ENCODE measurements at places on chromosomes 2 and 18.

DNA sequence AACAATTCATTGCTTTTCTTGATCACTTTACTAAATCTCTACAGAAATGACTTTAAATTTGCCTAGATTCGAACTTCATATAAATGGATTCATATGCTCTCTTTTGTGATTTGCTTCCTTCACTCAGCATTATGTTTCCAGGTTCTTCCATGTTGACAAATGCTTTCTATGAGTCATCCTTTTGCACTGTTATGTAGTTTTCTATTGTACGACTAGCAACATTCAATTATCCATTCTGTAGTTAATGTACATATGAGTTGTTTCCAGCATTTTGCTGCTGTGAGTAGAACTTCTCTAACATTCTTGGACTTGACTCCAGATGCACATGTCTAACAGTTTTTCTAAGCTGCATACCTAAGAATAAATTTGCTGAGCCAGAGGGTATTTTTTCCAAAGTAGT is 66.5 kb upstream of the NEUROD1 start:
- no peak for DNase-seq

- no peak for DNase-seq
These were observed 80.5 kb downstream of the EHBP1 start for GRCh38 chr2:62785810-62786597.

DNA sequence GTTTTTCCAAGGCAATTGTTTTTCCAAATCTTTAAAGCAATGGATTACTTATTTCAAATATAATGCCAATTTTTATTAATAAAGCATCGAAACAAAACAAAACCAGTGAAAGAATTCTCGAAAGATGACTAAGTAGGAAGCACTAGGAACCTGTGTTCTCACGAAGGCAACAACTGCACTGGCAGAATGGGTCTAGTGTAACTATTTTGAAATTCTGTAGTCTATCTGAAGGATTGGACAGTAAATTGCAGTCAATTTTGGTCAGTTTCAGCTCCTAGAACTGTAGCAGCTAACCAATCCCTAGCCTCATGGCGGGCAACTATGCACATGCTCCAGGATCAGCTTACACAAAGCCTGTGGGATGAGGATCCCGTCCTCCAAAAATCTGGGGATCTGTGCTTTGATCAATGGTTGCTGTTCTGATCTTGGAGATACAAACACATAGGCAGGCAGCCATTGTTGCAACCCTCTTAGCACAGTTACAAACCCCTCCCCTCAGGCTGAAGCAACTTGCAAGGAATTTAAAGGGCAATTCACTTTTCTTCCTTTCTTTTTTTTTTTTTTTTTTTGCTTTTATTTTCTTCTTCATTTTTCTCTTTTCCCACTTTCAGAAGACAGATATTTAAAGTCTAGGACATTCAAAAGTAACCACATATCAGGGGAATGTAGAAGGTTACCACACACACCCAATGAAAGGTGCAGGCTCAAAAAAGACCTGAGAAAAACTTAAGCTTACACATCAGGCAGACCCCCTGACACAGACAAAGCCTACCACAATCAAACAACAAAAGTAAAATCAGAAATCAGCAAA is 147.6 kb downstream of the THADA start:
- no peak for DNase-seq

GRCh38 chr2:43569921-43570320 is 25.9 kb downstream of the THADA start:
- DNase-seq = no peak

DNA sequence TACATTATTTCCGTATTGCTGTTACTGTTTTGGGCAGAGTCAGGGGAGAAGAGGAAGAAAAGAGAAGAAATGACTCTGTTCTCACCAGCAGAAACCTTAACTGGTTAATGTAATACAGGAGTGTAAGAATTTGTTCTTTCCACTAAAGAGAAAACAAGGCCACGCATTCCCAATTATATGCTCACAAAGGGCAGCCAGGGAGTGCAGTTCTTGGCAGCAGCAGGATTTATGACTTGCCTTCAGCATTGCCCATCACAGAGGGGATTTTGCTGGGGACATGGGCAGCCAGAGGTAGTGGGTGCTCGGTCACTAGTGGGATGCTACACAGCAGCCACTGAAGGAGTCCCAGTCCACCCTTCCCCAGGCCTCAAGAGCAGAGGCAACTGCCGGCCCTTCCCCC is 18.4 kb downstream of the MREG start:
- DNase-seq = no peak

DNA sequence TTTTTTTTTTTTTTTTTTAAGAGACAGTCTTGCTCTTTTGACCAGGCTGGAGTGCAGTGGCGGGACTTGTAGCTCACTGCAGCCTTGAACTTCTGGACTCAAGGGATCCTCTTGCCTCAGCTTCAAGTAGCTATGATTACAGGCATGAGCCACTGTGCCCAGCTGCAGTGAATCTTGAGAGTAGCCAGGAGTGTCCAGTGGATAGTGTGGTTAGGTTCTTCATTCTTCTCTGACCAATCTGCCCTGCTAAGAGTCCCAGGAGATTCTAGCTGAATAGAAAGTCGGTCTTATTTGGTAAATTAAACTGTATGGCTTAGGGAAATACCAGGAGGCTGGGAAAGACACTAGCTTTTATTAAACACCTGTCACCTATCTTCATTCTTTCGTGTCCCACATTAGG is 15.3 kb downstream of the USP39 start:
- no peak for DNase-seq

GRCh38 chr2:201559067-201559710 is 84.1 kb downstream of the TMEM237 start:
- DNase-seq = no peak

GRCh38 chr2:164538240-164538866 is 82.9 kb downstream of the GRB14 start:
- peak; percentile 30 for DNase-seq

GRCh38 chr18:54257015-54257414 is 12.3 kb upstream of the POLI start:
- no peak for DNase-seq

GRCh38 chr2:238743243-238744065 is 104.4 kb upstream of the TWIST2 start:
- DNase-seq = no peak

GRCh38 chr2:69588403-69588802 is 55.1 kb downstream of the AAK1 start:
- DNase-seq = no peak

DNA sequence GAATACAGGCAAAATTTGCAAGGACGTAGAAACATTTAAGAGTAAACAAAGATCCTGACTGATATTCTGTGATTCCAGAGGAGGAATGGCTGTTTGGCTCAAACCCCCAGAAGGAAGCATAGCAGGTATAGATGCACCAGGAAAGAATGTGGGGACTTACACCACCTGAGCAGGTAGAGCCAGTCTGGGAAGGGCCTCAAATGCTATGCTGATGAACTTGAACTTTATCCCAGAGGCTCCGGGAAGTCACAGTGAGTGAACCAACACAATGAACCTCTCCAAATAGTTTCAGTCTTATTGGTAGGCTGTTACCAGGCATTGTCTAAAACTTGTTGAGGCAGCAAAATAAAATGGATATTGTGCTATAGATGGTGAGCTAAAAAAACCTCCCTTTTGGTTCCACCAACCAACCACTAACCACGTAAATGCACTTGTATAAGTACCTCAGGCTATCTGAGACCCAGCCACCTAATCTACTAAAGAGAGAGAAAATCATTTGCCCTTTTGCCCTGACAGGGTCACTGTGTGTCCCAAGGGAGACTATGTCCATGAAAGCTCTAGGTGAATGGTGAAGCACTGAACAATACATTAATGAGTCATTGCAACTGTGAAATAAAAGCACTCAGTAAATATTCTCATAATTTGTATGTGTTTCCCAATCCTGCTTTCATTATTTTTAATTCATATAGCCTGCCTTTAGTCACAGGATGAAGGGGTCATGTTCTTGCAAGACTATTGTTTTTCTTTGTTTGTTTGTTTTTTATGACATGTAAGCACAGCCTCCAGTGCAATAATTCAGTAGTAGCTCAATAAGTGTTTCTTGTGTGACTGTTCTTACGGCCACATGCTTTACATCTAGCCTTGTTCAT is 911.6 kb downstream of the EPHA4 start:
- no peak for DNase-seq

DNA sequence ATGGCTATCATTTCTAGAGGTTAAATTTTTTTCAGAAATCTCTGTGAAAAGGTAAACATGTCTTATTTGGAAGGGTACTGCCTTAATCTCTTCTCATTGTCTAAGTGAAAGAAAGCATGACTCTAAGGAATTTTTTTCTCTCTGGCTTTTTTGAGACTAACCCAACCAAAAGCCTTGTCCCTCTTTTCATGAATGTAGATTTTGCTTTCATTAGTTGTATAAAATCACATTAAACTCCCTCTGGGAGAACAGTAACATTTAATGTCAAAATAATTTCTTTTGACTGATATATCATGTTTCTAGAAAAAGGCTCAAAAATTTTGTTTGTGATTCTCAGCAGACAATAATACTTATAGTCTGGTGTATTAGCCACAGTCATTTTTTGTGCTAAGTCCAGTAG is 168.4 kb upstream of the SPOPL start:
- no peak for DNase-seq

- DNase-seq = no peak
These were observed 304.2 kb downstream of the FBXO15 start for GRCh38 chr18:73843455-73843854.

- DNase-seq = no peak
These were observed 11.4 kb downstream of the ATOH8 start for GRCh38 chr2:85765081-85765731.

DNA sequence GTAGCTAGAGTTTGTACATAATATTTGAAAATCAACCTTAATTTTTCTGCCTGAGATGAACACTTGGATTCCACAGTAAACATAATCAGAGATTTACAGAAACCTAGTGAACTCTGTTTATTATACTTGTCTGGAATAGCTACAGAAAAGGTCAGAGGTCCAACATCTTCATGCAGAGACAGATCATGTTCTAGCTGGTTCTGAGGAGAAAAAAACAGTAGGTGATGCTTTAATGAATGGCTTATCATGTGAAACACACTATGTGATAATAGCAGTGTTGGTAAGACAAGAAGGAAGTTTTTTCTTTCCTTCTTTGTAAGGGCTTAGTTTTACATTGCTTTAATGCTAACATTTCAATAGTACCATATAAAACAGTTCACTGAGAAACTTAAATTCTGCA is 846.4 kb upstream of the ZEB2 start:
- no peak for DNase-seq

- no peak for DNase-seq
These were observed 90.4 kb downstream of the NUP35 start for GRCh38 chr2:183214680-183215079.

DNA sequence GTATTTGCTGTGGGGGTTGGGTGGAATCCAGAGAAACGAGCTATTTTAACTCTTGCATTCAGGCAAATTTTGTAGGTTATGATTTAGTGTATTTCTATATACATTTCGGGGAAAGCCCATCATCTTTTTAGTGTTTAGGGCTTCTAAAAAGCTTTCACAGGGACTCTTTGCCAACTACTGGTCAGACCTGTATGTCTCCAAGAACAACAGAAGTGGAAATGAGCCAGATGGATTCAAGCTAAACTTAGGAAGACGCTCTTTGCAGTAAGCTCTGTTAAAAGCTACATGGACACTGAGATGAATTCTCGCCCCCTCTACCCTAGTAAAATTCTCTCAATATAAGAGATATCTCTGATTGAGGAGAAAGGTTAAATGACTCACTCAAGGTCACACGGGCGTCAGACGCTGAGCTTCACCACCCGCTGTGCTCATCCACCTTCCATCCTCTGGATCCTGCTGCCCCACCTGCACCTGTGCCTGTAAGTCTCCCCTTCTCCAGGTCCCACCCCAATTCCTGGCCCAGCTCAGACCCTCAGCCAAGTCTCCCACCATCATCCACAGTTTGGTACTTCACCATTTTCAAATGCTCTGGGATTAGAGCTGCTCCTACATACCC is 85.6 kb downstream of the MARCHF4 start:
- no peak for DNase-seq

DNA sequence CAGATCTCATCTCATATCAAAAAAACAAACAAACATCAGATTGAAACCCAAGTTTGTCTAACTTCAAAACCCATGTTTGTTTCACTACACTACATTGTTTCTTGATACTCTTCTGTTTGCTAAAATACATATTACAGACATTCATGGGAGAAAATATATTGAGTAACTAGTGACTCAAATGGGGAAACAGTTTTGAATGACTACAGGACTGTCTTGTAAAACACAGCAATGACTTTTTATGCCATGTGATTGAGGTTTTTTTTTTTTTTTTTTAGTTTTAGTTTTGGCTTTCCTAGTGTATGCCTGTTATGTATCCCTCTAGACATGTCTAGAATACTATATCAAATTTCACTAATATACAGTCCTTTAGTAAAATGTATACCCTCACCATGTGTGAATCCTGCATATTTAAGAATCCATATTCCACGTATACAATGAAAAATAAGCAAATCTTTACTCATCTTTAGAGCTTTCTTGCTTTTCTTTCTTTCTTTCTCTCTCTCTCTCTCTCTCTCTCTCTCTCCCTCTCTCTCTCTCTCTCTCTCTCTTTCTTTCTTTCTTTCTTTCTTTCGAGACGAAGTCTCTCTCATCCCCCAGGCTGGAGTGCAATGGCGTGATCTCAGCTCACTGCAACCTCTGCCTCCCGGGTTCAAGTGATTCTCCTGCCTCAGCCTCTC is 46.6 kb upstream of the SERTAD2 start:
- DNase-seq = no peak

GRCh38 chr2:20676353-20677215 is 9.6 kb downstream of the GDF7 start:
- peak; percentile 93 for DNase-seq

DNA sequence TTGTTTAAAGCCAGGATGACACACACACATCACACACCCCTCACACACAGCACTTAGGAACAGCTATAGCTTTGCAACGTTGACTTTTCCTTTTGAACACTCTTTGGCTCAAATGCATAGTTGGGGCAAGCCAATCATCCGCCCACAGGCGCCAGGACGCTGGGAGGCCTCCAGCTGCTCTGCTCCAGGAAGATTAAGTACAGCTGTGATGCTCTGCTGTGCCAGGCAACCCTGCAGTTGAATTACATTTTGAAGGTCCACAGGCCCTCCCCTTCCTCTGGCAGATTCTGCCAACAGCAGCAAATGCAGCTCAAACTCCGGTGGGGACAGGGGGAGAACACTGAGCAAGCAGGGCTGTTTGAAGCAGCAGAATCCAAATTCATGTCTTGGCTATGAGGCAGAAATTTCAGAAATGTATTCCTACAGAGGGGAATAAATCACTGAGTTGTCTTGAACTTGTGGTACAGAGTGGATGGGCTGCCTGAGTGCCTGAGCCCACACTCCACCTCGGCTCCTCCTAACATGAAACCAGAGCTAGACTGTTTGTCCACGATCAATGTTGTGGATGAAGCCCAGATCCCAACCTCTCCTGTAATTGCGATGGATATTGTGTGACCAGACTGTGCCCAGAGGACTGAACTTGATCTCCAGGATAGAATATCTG is 86.5 kb upstream of the PPP1CB start:
- no peak for DNase-seq
